ENCODE measurements at places on chromosomes 12 and 14.
A peak's percentile ranks its signal among the peaks of the same experiment; 100 is the strongest.

- no peak for DNase-seq
Measured at GRCh38 chr12:645563-646071, 17.6 kb downstream of the NINJ2 start.

- DNase-seq = no peak
Measured at GRCh38 chr12:61991661-61992060, 268.5 kb upstream of the USP15 start.

DNA sequence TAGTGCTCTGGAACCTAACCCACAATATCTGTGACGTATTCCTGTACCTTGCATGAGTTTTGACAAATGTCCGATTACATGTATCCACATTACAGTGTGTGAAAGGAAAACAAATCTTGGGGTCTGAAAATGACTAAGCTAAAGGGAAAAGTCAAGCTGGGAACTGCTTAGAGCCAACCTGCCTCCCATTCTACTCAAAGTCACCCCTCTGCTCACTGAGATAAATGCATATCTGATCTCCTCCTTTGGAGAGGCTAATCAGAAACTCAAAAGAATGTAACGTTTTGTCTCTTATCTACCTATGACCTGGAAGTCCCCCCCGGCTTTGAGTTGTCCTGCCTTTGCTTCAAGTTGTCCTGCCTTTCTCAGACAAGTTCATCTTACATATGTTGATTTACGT is 34.0 kb upstream of the KIF21A start:
- no peak for DNase-seq

DNA sequence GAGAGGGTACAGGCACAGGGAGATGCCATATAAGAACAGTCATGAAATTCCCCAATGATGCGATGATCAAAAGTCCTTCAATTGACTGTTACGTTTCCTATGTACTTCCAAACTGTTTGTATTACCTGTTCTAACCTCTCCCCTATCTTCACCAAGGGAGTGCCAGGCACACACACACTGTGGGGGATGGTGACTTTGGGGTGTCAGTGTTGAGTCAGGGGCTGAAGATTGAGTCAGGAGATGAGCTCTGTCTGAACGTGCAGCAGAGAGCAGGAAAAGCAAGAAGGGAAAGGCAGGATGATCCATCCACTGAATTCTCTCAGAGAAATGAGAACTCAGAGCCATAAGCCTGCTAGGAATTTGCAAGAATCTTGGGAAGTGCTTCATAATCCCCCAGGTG is 153.4 kb downstream of the EFCAB11 start:
- DNase-seq = no peak

DNA sequence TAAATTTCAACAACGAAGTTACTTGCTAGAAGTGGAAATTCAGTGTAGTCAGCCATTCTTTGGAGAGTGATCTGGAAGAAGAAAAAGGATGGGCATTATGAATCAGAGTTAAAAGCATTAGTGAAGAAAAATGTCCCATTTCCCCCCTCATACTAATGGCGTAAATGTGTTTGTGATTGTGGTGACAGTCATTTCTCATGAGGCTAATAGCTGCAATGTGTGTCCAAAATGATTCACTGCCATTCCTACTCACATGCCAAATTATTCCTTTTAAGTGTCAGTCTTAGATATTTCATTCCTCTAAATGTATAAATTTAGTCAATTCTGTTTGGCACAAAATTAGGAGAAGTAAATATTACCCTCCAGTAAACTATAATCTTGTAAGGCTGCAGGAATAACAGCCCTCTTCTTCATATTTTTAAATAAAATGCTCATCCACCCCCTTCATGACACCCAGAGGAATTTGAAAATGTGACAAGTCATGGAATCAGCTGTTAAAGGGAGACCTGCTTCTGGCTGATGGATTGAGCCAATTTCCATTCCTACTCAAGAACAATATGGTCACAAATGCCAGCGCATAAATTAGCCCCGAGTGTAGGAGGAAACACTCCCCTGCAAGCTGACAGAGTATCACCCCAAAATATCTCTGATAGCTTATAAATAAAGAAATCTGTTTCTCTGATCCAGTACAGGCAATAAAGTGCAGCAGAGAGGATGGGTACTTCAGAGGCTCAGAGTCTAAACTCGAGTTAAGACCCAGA is 912.3 kb upstream of the SEL1L start:
- DNase-seq = no peak

GRCh38 chr12:87597114-87597513 is 432.1 kb downstream of the C12orf50 start:
- DNase-seq = no peak

GRCh38 chr12:69966409-69966808 is 141.4 kb downstream of the MYRFL start:
- DNase-seq = no peak

DNA sequence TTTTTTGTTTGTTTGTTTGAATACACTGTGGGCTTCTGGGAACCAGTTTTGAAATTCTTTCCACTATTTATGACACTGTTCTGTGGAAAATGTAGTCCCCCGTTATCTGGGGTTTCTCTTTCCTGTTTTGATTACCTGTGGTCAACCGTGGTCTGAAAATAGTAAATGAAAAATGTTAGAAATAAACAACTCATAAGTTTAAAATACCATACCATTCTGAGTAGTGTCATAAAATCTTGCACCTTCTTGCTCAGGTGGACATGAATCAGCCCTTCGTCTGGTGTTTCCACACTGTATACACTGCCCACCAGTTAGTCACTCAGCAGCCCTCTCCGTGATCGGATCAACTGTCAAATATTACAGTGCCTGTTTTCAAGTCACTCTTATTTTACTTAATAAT is 5.1 kb upstream of the PAPOLA start:
- DNase-seq = no peak

GRCh38 chr14:74763803-74764531 is 851 bp downstream of the YLPM1 start:
- DNase-seq = peak; percentile 26

GRCh38 chr14:78282437-78282836 is 112.3 kb downstream of the NRXN3 start:
- no peak for DNase-seq

DNA sequence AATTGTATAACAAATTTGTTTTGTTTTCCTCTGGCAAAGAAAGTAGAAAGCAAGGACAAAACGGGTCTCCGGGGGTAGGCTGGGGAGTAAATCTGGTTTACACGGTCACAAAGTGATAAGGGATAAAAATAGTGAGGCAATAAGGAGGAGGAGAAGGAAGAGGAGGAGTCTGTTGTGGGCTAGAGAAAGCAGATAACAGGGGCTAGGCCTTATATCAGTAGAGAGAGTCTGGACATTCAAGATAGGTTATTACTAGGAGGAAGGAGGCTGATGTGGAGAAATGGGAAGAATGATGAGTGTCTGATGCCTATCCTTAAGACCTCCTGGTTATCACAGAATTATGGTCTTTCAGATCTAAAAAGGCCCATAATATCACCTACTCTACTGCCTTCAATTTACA is 83.2 kb upstream of the SSTR1 start:
- no peak for DNase-seq

DNA sequence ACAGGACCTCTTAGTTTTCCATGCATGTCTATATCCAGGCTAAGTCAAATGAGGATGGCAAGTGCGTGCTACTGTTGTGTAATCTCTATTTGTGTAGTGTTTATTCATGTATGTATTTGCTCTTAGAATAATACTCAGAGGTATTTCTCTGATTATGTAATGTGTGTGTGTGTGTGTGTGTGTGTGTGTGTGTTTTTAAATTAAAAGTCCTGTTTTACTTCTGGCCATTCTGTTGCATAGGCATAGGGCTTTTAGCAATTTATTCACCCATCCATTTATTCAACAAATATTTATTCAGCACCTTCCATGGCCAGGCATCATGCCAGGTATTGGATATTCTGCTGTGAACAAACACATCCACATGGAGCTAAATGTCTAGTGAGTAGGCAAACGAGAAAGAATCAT is 63.5 kb downstream of the PELI2 start:
- no peak for DNase-seq

Measured in CD4-positive, alpha-beta T cell treated with Interleukin-17A for 4 hours (primary cell).